WTC11 (cell line): ENCODE measurements at places on chromosomes 4 and X. TPM values are rescaled to one million over a fixed set of nuclear protein-coding genes. Genes with fewer than 3 reads are reported as not detected.

- DNase-seq: no peak
Observed at GRCh38 chrX:134780908-134781307, 122.6 kb upstream of the PLAC1 start.

- no peak for DNase-seq
Observed at GRCh38 chr4:177964061-177964460, 521.8 kb upstream of the AGA start.

DNA sequence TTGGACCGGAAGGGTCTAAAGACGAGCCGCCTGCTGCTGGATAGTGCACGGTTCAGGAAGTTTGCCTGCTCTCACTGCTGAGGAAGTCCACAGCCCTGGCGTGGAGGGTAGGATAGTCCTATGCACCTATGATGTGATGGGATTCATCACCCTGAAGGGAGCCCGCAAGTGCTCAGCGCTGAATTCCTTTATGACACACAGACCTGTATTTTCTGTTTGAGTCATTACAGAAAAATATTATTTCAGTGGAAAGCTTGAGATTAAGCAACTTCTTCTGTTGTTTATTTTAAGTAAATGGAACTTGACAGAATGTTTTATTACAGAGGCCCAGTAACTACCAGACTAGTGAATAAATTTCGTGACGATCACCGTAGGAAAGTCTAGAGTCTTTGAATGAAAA is 123.2 kb downstream of the TRIML1 start:
- no peak for DNase-seq

- DNase-seq: no peak
Observed at GRCh38 chr4:176308441-176308840, 11.3 kb upstream of the SPCS3 start.

- no peak for DNase-seq
Observed at GRCh38 chr4:110195561-110196205, 2.7 kb downstream of the ELOVL6 start.

The AMTN gene
- not detected in 3 replicates for total RNA-seq
